ENCODE measurements at places on chromosomes 7 and 10.

- H3K4me1 ChIP-seq, result no peaks in the 10 kb centered on the region
- no peak overlapping the region for H3K27ac ChIP-seq
- DNase-seq, result no peak
- no peaks in the 10 kb centered on the region for H3K27me3 ChIP-seq
- peaks cover 4% of the 10 kb centered on the region for H3K36me3 ChIP-seq
Observed at GRCh38 chr10:367636-368035, 232.4 kb downstream of the ZMYND11 start.

GRCh38 chr7:115133248-115133647, 211.4 kb downstream of the MDFIC start:
- H3K36me3 ChIP-seq, result no peaks in the 10 kb centered on the region
- DNase-seq, result no peak
- no peak overlapping the region for H3K27ac ChIP-seq
- H3K4me3 ChIP-seq, result no peak overlapping the region
- peaks cover 8% of the 10 kb centered on the region for H3K4me1 ChIP-seq

DNA sequence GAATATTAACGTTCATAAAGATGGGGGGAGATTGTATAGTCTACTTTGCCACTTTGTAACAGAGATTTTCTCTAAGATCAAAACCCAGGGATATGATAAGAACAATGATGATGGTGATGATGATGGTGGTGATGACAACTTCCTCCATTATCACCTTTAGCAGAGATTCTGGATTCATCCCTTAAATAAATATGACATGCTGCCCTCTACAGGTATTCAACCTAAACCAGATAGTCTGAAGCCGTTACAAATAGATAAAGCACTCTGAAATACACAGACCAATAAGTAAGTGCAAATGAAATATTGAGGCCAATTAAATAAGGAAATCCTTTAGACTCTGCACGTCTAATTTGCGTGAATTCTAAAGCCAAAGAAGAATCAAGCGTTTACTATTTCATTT, 211.5 kb downstream of the CREB5 start:
- no peak overlapping the region for H3K27ac ChIP-seq
- no peak overlapping the region for H3K4me3 ChIP-seq
- DNase-seq, result no peak
- no peaks in the 10 kb centered on the region for H3K27me3 ChIP-seq

DNA sequence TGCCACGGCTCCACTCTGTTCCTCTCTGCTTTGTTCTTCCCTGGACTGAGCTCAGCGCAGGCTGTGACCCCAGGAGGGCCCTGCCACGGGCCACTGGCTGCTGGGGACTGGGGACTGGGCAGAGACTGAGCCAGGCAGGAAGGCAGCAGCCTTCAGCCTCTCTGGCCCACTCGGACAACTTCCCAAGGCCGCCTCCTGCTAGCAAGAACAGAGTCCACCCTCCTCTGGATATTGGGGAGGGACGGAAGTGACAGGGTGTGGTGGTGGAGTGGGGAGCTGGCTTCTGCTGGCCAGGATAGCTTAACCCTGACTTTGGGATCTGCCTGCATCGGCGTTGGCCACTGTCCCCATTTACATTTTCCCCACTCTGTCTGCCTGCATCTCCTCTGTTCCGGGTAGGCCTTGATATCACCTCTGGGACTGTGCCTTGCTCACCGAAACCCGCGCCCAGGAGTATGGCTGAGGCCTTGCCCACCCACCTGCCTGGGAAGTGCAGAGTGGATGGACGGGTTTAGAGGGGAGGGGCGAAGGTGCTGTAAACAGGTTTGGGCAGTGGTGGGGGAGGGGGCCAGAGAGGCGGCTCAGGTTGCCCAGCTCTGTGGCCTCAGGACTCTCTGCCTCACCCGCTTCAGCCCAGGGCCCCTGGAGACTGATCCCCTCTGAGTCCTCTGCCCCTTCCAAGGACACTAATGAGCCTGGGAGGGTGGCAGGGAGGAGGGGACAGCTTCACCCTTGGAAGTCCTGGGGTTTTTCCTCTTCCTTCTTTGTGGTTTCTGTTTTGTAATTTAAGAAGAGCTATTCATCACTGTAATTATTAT, 1.2 kb downstream of the CLDN4 start:
- no peak overlapping the region for H3K27ac ChIP-seq
- H3K36me3 ChIP-seq, result no peaks in the 10 kb centered on the region
- no peaks in the 10 kb centered on the region for H3K4me1 ChIP-seq
- no peak for DNase-seq

DNA sequence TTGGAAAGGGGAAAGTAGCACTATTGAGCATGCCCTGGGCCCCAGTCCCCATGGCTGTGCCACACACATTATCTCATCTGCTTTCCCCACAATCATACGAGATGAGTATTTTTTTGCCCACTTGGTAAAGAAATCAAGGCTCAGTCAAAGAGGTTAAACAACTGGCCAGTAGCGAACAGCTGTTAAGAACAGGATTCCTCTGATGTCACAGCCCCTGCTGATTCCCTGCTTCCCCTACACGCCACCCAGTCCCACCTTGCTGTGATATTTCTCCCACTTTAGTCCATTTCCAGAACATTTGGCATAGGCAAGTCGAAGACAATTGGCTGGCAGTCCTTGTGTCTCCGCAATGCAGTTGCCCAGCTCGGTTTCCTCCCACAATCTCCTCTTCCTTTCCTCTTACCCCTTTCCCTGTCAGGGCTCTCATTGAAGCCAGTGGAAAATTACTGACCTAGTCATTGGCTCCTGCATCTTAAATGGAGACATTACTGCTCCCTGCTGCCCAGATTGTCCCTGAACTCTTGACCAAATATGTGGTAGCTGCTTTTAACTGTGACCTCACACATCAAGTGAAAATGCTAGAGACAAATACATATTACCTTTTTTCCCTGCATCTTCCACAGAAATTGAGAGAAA, 56.5 kb upstream of the EEPD1 start:
- DNase-seq, result no peak
- H3K27me3 ChIP-seq, result no peaks in the 10 kb centered on the region
- H3K36me3 ChIP-seq, result no peaks in the 10 kb centered on the region
- H3K4me1 ChIP-seq, result no peaks in the 10 kb centered on the region

GRCh38 chr10:46040004-46040403, 6.1 kb downstream of the MSMB start:
- no peaks in the 10 kb centered on the region for H3K27me3 ChIP-seq
- H3K36me3 ChIP-seq, result no peaks in the 10 kb centered on the region
- no peak overlapping the region for H3K4me3 ChIP-seq

GRCh38 chr7:97454636-97455035, 277.2 kb upstream of the TAC1 start:
- no peaks in the 10 kb centered on the region for H3K4me1 ChIP-seq
- no peak overlapping the region for H3K27ac ChIP-seq
- no peak for DNase-seq
- no peaks in the 10 kb centered on the region for H3K36me3 ChIP-seq
- no peak overlapping the region for H3K4me3 ChIP-seq
